Activated CD8-positive, alpha-beta memory T cell treated with anti-CD3 and anti-CD28 coated beads, Interleukin-2, amount 50 U/mL, for 4 hours (primary cell): ENCODE measurements at places on chromosomes 12 and 14.
A peak's percentile ranks its signal among the peaks of the same experiment; 100 is the strongest.

DNA sequence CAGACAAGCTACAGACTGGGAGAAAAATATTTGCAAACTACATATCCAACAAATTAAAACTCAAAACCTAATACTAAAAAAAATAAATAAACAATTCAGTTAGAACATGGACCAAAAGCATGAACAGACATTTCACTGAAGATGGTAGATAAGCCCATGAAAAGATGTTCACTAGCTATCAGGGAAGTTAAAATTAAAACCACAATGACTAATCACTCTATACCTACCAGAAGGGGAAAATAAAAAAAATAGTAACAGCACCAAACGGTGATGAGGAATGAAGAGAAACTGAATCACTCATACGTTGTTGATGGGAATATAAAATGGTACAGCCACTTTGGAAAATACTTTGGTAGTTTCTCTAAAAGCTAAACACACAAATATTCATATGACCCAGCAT lies 31.1 kb upstream of the DHRS7 start:
- DNase-seq: no peak

DNA sequence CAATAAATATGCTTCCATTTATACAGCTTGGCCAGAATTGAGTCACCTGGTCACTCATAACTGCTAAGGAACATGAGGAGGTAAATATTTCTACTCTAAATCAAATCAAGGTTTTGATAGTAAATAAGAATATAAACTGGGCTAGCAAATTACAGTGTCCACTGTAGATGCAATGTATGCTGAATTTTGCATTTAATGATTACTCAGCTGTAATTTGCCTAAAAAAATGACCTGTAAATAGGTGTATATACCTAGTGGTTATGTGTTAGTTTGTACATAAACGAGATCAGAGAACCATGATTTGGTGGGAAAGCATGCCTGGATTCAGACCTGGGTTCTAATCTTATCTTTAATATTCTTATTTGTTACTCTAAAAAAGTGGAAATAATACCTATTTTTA lies 76.6 kb upstream of the CNTN1 start:
- DNase-seq: no peak

- DNase-seq: no peak
Observed at GRCh38 chr12:27534060-27534764, 10.2 kb downstream of the PPFIBP1 start.

- DNase-seq: no peak
Observed at GRCh38 chr12:68612202-68612601, 1.5 kb downstream of the RAP1B start.

GRCh38 chr12:87304406-87304805 lies 724.8 kb downstream of the C12orf50 start:
- no peak for DNase-seq

DNA sequence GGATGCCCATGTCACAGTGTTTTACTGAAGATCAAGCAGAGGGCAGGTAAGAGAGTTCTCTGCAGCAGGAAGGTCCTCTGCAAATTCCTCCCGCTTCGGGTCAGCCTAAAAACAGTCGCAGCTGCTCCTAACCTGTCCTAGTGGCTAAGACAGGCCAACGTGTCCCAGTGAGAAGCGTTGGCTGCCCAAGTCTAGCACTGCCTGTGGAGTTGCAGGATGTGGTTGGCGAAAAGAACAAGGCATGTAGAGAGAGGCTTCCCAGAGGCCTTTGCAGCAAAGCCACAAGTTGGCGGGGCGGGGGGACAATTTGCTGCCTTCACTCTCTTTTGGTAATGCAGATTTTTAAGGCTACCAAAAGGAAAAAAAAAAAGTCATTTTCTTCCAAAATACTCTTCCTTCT lies 340.1 kb downstream of the BCL11B start:
- peak; percentile 59 for DNase-seq

DNA sequence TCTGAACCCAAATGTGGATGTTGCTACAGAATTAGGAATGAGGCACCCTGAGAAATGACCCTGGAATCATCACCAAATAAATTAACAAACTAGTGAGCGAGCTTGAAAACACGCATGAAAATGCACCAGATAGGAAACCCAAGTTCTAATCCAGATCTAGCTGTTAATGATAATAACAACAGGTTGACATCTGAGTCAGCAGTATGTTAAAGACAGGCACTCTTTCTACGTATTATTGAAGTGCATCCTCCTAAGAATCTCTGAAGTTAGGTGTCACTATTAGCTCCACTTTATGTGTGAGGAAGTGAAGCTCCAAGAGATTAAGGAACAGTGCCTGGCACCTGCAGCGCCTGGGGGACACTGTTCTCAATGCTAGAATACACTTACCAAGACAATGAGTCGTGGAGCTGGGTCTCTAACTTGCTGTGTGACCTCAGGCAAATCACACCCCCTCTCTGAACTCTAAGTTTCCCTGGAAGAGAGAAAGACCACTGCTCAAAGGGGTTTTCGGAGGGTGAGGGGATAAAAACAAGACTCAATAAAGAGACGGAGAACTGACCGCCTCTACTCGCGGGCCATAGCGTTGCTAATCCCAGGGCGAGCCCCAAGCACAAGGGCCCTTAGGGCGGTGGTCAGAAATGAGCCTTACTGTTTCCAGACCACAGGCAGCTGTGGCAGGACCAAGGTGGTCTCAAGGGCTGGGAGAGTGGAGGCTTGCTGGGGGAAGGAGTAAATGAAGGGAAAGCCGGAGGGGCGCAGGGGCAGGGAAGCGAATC lies 2.1 kb downstream of the SLC6A12 start:
- DNase-seq: no peak

DNA sequence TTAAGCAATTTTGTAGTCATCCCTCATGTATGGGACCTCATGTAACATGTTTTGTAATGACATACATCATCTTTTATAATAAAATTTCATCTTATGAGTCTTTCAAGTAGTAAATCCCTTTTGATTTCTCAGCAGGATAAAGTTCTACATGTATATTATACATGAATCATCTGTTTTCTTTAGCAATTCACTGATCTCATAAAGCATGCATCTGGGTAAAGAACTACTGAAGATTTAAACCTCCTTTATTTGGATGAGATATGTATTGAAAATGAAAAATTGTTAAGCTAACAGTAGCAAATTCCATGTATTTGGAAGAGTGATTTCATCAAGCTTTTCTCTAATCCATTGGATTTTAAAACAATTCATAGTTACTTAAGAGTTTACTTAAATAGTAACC lies 126.9 kb downstream of the KITLG start:
- DNase-seq: no peak

- no peak for DNase-seq
Observed at GRCh38 chr12:50927356-50927755, 25.0 kb upstream of the HIGD1C start.

DNA sequence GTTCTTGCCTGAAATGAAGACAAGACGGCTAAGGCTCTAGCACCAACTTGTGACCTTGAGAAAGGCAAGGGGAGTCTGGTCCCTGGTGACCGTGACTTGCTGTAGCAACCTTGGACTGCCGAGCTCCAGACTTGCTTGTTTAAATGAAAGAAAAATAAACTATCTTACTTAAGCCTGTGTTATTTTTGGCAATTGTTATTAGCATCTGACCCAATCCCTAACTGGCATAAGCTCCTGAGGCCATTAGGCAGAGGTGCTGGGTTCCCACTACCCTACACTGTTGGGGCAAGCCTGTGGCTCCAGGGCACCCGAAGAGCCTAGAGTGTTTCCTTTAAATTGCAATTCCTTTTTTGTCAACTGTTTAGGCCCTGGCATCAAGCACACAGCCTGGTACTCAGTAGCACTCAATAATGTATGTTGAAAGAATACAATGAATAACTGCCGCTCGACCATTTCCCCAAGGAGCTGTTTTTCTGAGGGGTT lies 106.9 kb upstream of the HIF1A start:
- DNase-seq: no peak

- no peak for DNase-seq
Observed at GRCh38 chr14:36874396-36875138, 212.9 kb downstream of the PAX9 start.
